ENCODE measurements at places on chromosomes 7 and 10. TPM values are rescaled to one million over a fixed set of nuclear protein-coding genes. Genes with fewer than 3 reads are reported as not detected.

DNA sequence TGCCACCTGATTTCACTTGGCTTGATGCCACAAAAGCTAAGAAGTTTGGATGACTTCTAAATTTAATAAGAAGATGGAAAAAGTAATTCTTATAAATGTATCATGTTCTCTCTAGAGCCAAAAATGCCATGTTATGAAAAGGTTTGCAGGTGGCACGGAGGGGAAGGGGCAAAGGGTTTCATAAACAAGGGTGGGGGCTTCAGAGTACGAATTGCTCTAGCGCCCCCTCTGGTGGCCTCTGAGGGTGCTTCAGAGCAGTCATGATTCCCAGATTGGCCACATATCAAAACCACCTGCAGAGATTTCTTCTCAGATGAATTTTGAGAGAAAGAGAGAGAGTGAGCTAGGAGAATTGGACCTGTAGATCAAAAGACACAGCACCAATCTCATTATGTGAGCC, 208.6 kb upstream of the YAE1 start:
- H3K4me1 ChIP-seq: no peaks in the 10 kb centered on the region
- no peak overlapping the region for H3K27ac ChIP-seq
- no peaks in the 10 kb centered on the region for H3K36me3 ChIP-seq
- no peak for DNase-seq
- no peaks in the 10 kb centered on the region for H3K27me3 ChIP-seq

DNA sequence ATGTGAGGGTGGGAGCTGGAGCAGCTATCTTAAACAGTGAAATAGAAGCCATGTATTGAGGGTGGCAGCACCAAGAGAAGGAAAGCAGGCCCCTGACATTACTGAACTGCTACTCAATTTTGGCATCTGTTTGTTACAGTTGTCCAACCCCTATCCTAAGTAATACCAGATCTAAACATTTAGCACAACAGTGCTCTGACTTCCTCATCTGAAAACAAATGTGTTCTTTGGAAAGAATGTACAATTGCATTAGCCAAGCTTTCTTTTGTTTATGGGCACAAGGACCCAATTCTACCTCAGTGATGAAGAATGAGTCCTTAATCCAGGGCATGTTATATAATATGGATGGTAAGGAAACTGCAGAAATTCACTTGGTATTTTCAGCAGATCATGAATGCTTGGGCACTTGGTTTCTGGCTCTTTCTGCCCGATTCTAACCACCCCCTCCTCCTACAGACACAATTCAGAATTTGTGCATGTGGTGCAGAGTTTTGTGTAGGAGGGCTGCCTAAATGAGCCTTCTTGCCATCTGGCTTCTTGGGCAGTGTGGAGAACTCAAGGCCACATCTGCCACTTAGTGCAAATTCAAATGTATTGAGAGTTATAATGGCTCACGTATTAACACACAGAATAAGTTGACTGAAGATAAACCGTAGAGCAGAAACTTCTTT, 36.9 kb upstream of the KMT2E start:
- no peak overlapping the region for H3K4me3 ChIP-seq
- peaks cover 12% of the 10 kb centered on the region for H3K4me1 ChIP-seq
- no peak for DNase-seq
- no peaks in the 10 kb centered on the region for H3K27me3 ChIP-seq

Gene CYCS
- 69.4 TPM for total RNA-seq

Gene SPDYE2B
- total RNA-seq: not detected

Gene ANXA8L1
- not detected for total RNA-seq
